A549 treated with RU486 at 1 μM for 4 hours (cell line): ENCODE measurements at places on chromosomes 5 and 9. TPM values are rescaled to one million over a fixed set of nuclear protein-coding genes. Genes with fewer than 3 reads are reported as not detected.

GZMA gene
- not detected in 5 replicates for total RNA-seq

IRX2 gene
- 1.0 to 1.7 TPM (median 1.5 TPM) in 5 replicates for total RNA-seq

PCDHB13 gene
- total RNA-seq, result 0.06 to 0.12 TPM (median 0.09 TPM) in 5 replicates

TAF1L gene
- 0.02 TPM in 1 of 5 replicates, not detected in the others for total RNA-seq

NOXA1 gene
- total RNA-seq, result 1.1 to 2.4 TPM (median 1.7 TPM) in 5 replicates

MPDZ gene
- 8.5 to 14.0 TPM (median 12.5 TPM) in 5 replicates for total RNA-seq
